ENCODE measurements at places on chromosomes 3 and 15. TPM values are rescaled to one million over a fixed set of nuclear protein-coding genes. Genes with fewer than 3 reads are reported as not detected.

Gene ISLR
- total RNA-seq = 12.0 TPM

Gene CLSTN2
- 18.4 TPM for total RNA-seq

Gene C3orf49
- total RNA-seq = not detected

Gene RMDN3
- 14.8 TPM for total RNA-seq

Gene ZNF502
- 10.8 TPM for total RNA-seq

Gene CCDC13
- total RNA-seq = 2.7 TPM

Gene FAM227B
- total RNA-seq = 3.7 TPM

Gene RTP4
- not detected for total RNA-seq

Gene ANKRD63
- total RNA-seq = 0.49 TPM

Gene FBXO40
- total RNA-seq = under 0.01 TPM

Gene STARD9
- 7.9 TPM for total RNA-seq

Gene LCTL
- total RNA-seq = under 0.01 TPM

Gene SELENOS
- total RNA-seq = 30.2 TPM

All from temporal lobe (tissue), 4 donors.